ENCODE measurements at places on chromosomes 7 and 10.

GRCh38 chr7:120233338-120233737, 39.6 kb upstream of the KCND2 start:
- DNase-seq = no peak

GRCh38 chr10:133276100-133276434, 601 bp downstream of the ADAM8 start:
- no peak for DNase-seq

GRCh38 chr7:103990991-103991390, 1.5 kb upstream of the RELN start:
- DNase-seq = no peak

GRCh38 chr7:18558910-18559309, 63.4 kb downstream of the HDAC9 start:
- DNase-seq = no peak

DNA sequence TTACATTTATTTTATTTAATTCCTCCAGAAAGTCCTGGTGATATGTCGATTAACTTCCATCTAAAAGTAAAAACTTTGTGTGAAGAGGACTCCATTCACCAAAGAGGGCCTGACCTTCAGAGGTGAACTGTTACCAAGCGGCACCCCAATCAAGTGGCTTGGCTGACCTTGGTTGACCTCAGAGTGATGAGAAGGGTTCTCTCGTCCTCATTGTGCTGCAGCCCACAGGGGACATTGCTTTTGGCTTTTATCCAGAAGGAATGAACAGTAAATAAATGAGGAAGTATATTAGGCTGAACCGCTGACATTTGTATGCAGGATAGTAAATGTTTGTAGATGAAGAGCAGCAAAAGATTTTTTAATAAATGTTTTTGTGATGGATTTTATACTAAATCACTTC, 172.4 kb upstream of the MKI67 start:
- DNase-seq = no peak

All from NCI-H187 treated with DMSO at 0.1 percent for 48 hours (cell line).